ENCODE measurements at places on chromosomes 2 and 18.

DNA sequence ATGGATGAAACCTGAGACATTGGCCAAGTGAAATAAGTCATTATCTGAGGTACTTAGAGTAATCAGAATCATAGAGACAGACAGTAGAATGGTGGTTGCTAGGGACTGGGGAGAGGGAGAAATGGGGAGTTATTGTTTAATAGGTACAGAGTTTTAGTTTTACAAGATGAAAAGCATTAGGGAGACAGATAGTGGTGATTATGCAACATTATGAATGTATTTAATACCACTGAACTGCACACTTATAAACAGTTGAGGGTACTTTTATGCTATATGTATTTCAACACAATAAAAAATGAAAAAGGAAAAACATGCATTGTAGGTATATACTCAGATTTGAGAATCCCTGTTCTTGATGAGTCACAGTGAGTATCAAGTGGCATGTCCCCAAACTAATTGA, 59.7 kb downstream of the EPC2 start:
- H3K36me3 ChIP-seq: no peaks in the 10 kb centered on the region
- H3K27ac ChIP-seq: no peak overlapping the region

DNA sequence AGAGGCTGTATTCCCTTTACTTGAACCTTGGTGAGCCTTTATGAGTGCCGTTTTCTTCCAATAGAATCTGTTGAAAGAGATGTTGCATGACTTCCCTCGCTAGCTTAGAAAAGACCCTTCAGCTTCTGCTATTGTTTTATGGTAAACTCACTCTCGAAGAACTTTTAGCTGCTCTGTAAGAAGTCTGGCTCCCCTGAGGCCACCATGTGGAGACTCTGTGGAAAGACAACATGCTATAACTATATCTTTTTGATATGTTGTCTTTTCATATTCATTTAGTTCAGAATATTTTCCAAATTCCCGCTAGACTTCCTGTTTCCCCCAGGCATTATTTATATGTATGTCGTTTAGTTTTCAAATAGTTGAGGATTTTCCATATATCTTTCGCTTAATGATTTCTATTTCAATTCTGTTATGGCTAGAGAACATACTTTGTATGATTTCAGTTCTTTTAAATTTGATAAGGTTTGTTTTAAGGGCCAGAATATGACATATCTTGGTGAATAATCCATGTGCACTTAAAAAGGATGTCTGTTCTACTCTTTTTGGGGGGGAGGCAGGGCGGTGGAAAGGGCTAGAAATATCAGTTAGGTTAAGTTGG, 64.1 kb downstream of the PTPN4 start:
- no peak overlapping the region for H3K27ac ChIP-seq
- no peak overlapping the region for H3K4me3 ChIP-seq
- H3K36me3 ChIP-seq: no peaks in the 10 kb centered on the region
- no peaks in the 10 kb centered on the region for H3K27me3 ChIP-seq
- H3K4me1 ChIP-seq: no peaks in the 10 kb centered on the region

DNA sequence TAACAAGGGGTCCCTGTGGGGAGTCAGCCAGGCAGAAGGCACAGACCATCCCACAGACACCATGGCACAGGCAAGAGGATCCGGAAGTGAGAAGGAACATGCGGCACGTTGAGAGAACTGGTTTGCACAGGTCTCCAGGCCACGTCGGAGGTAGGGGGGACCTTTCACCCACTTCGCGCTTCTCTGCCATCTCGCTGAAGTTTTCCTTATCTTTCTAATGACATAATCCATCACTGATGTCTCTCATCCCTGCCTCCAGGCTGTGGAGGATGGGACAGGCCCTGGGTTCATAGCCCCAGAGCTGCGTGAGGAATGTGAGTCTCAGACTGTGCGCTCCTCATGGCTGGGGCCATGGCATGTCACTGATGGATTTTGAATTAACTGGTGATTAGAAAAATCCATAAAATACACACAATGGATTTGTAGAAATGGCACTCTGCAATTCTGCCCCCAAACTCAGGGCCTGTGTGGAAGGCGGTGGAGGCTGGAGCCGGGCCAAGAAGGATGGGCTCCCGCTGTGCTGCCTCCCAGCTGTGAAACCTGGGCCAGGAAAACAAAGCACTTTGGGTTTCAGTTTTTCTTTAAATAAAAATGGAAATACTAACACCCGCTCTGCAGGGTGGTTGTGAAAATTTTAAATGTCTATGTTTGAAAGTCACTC, 113.3 kb upstream of the ALKAL2 start:
- H3K4me1 ChIP-seq: no peaks in the 10 kb centered on the region
- no peak overlapping the region for H3K27ac ChIP-seq
- DNase-seq: no peak
- H3K4me3 ChIP-seq: no peak overlapping the region
- H3K36me3 ChIP-seq: no peaks in the 10 kb centered on the region

- no peak overlapping the region for H3K4me3 ChIP-seq
- H3K4me1 ChIP-seq: no peaks in the 10 kb centered on the region
- no peaks in the 10 kb centered on the region for H3K27me3 ChIP-seq
- no peaks in the 10 kb centered on the region for H3K36me3 ChIP-seq
- no peak overlapping the region for H3K27ac ChIP-seq
Measured at GRCh38 chr2:158733430-158733755, 61.7 kb upstream of the DAPL1 start.

- H3K27ac ChIP-seq: no peak overlapping the region
- no peaks in the 10 kb centered on the region for H3K27me3 ChIP-seq
- DNase-seq: no peak
- no peaks in the 10 kb centered on the region for H3K4me1 ChIP-seq
- no peak overlapping the region for H3K4me3 ChIP-seq
Measured at GRCh38 chr18:69701305-69701704, 246.4 kb downstream of the CD226 start.

GRCh38 chr2:208999911-209000310, 423.9 kb upstream of the MAP2 start:
- no peaks in the 10 kb centered on the region for H3K27me3 ChIP-seq
- no peaks in the 10 kb centered on the region for H3K4me1 ChIP-seq
- H3K36me3 ChIP-seq: no peaks in the 10 kb centered on the region
- no peak for DNase-seq
- H3K27ac ChIP-seq: no peak overlapping the region

DNA sequence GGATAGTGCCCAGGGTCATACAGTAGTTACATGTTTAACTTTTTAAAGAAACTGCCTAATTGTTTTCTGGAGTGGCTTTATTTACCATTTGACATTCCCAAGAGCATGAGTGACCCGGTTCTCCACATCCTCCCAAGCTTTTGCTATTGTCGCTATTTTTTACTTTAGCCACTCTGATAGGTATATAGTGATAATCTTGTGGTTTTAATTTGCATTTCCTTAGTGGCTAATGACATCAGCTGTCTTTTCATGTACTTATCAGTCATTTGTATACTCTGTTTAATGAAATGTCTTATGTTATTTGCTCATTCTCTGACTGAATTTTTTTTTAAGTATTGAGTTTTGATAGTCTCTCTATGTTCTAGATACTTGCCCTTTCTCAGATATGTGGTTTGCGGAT, 109.7 kb upstream of the HS6ST1 start:
- H3K27me3 ChIP-seq: no peaks in the 10 kb centered on the region
- no peak for DNase-seq
- H3K4me1 ChIP-seq: peaks cover 6% of the 10 kb centered on the region
- no peak overlapping the region for H3K4me3 ChIP-seq

GRCh38 chr2:42169874-42170521, 845 bp downstream of the EML4 start:
- H3K27ac ChIP-seq: peak overlapping the region; percentile 82
- peak overlapping the region; percentile 91 for H3K4me3 ChIP-seq
- H3K4me1 ChIP-seq: peaks cover 24% of the 10 kb centered on the region
- no peaks in the 10 kb centered on the region for H3K27me3 ChIP-seq

- no peaks in the 10 kb centered on the region for H3K27me3 ChIP-seq
- peak overlapping the region; percentile 33 for H3K27ac ChIP-seq
- no peak overlapping the region for H3K4me3 ChIP-seq
Measured at GRCh38 chr18:55501579-55501978, 86.4 kb downstream of the TCF4 start.

DNA sequence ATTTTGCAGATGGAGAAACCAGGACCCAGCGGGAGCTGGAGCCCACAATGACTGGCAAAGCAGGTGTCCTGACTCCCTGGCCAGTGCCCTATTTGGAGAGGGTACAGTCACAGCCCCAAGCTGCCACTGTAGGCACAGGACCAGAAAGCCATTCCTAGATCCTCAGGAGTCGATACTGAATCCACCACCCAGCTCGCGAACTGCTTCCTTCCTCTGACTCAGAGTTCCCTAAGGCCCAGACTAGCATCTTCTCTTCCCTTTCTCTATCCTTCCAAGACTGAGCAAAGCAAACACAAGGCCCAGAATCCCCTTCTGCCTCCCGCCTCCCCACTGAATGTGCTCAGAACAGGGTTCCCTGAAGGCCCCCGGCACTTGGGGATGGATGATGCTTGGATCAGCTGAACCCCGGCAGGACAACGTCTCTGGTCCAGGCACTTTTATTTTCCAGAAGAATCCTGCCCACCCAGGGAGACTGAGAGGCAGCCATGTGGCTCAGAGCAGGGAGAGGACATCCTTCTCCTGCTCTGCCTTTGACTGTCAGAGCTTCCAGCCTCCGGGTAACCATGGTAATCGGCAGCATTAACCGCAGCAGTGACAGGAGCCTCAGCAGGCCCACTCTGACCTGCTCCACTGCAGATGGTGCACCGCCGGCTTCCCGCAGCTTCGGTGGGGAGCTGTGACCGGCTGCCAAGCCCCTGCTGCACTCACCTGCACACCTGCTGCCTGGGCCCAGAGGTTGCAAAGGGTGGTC, 34.8 kb upstream of the KLHL29 start:
- H3K4me3 ChIP-seq: no peak overlapping the region
- H3K27me3 ChIP-seq: peaks cover 6% of the 10 kb centered on the region
- no peaks in the 10 kb centered on the region for H3K4me1 ChIP-seq
- no peak overlapping the region for H3K27ac ChIP-seq
- no peak for DNase-seq
- H3K36me3 ChIP-seq: no peaks in the 10 kb centered on the region

- no peak for DNase-seq
- H3K27me3 ChIP-seq: no peaks in the 10 kb centered on the region
- no peaks in the 10 kb centered on the region for H3K36me3 ChIP-seq
- H3K4me3 ChIP-seq: no peak overlapping the region
- H3K27ac ChIP-seq: no peak overlapping the region
- no peaks in the 10 kb centered on the region for H3K4me1 ChIP-seq
Measured at GRCh38 chr2:223414646-223415045, 187.5 kb downstream of the SCG2 start.

GRCh38 chr2:108621087-108621559, 86.9 kb downstream of the LIMS1 start:
- DNase-seq: no peak
- no peaks in the 10 kb centered on the region for H3K36me3 ChIP-seq
- peaks cover 94% of the 10 kb centered on the region for H3K4me1 ChIP-seq
- peak overlapping the region; percentile 25 for H3K4me3 ChIP-seq
- no peaks in the 10 kb centered on the region for H3K27me3 ChIP-seq

GRCh38 chr18:76592981-76593381, 97.9 kb upstream of the ZNF516 start:
- no peak overlapping the region for H3K4me3 ChIP-seq
- H3K27ac ChIP-seq: no peak overlapping the region
- no peaks in the 10 kb centered on the region for H3K27me3 ChIP-seq
- no peak for DNase-seq
- peaks cover 8% of the 10 kb centered on the region for H3K4me1 ChIP-seq

DNA sequence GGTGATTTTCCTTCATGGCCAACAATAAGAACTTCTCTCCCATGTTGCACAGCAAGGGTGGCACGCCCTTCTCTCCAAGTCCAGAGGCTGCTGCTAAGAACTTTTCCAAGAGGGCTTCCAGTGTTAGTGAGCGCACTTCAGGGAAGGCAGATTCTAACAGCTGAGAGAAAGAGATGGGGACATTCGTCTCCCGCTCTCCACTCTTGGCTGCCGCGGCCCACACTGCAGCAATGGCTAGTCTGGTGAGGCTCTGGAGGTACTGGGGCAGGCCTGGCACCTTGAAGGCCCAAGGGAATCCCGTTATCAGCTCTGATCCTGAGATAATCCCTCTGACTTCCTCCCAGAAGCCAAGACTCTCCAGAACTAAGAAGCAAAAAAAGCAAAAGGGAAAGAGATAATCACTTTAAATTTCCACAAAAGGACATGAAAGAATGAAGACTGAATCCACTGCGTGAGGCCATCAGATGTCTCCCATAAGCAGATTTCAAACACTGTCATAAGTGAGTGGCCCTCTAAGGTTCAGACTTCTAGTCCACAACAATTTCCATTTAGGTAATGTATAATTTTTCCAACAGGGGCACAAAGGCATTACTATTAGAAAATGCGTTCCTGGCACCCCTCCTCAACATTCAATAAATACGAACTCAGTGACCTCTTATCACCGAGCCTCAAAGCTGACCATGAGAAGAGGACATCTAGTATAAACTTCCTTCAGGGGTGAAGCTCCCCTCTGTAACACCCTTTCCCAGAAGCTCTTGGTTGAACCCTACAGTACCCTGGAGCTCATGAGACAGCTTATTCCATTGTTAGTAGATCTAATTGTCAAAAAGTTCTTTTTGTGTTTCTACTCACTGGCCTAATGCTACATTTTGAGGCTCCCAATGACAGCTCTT, 66.7 kb upstream of the ZFP36L2 start:
- no peaks in the 10 kb centered on the region for H3K27me3 ChIP-seq
- peaks cover 14% of the 10 kb centered on the region for H3K4me1 ChIP-seq
- no peak for DNase-seq

DNA sequence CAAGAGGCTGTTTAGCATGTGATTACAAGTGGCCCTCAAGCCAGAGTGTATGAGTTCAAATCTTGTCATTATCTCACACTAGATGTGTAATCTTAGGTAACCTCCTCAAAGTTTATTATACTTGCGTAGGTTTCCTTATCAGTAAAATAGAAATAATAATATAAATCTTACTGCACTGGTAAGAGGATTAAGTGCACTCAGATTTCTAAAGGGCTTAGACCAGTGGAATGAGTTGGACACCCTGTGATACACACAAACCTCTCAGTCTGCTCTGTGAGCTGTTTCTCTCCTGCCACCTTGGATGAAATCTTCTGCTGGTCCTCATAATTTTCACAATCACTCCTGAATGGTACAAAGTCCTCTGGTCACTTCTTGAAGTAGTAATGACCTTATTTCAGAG, 145.4 kb upstream of the ZNF516 start:
- no peaks in the 10 kb centered on the region for H3K27me3 ChIP-seq
- no peaks in the 10 kb centered on the region for H3K4me1 ChIP-seq
- H3K4me3 ChIP-seq: no peak overlapping the region
- DNase-seq: no peak
- H3K36me3 ChIP-seq: no peaks in the 10 kb centered on the region

DNA sequence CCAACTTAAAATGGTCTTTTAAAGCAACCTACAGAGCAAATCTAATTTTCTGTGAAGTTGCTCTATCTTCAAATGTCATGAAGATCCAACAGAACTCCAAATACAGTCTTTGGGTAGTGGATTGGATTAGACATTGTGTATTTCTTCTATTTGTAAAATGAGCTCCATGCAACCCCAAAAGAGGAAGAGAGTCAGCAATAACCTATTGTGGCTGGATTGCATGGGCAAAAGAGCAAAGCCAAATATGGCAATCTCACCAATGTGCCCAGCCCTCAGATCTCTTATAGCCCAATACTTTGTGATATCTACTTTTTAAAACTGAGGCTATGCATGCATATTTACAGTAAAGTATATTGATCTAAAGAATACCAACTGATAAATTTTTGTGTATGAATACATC, 146.3 kb downstream of the TXNL1 start:
- no peaks in the 10 kb centered on the region for H3K4me1 ChIP-seq
- no peaks in the 10 kb centered on the region for H3K27me3 ChIP-seq
- H3K27ac ChIP-seq: no peak overlapping the region
- no peaks in the 10 kb centered on the region for H3K36me3 ChIP-seq
- DNase-seq: no peak
- no peak overlapping the region for H3K4me3 ChIP-seq

- DNase-seq: no peak
- no peak overlapping the region for H3K27ac ChIP-seq
- H3K27me3 ChIP-seq: no peaks in the 10 kb centered on the region
- H3K4me1 ChIP-seq: no peaks in the 10 kb centered on the region
- H3K4me3 ChIP-seq: no peak overlapping the region
Measured at GRCh38 chr18:36706134-36706881, 122.5 kb downstream of the TPGS2 start.

Data from upper lobe of right lung (tissue), 1 donor.